ENCODE measurements at places on chromosomes 2 and 18.

DNA sequence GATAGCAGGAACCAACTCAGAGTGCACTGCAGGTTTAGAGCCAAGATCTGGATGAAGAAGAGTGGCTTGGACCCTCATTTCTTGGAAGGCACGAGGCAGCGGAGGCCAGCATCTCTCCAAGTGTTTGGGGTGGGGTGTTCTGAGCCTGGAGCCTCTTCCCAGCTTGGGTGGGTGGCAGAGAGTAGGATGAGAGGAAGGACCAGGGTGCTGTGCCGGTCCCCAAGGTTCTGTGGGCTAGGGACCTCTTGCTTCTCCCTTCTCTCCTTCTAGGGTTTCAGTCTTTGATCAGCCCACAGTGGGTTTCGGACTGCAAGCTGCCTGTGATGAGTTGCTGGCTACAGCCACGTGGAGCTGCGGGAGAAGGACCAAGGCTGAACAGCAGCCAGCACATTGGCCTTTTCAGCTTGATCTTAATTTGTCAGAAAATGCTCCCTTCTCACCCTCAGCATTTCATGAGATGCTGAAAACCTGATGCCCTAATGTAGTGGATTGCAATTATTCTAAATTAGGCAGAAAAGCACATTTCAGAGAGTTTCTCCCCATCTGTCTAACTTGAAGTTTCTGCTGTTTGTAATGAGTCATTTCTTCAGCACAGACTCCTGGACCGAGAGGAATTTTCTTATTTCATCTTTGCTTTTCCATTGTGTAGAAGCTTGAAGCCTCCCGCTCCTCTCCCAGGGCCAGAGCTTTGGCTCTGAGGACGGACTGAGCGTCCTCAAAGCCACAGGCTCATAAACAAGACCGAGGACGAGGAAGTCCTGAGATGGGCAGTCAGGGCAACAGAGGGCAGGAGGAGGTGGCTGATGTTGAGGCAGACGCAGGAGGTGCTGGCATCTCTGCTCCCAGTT lies 99.1 kb upstream of the HDAC4 start:
- DNase-seq: no peak

DNA sequence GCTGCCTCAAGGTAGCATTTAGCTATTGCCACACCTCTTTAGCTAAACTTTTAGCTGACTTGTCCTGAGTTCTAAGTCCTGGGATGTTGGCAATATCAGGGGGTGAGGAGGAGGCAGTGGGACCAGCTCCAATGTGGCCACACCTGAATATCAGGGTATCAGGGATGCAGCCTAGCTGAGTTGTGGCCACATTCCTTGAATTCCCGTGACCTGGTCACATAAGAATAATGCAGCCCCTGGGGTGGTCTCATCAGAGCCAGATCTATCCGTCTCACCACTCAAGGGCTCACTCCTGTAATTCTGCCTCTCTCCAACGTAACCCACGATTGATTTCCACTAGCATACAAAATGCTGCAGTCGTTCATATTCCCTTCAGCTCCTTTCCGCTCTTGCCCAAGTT lies 11.6 kb upstream of the TAF1B start:
- DNase-seq: no peak

- no peak for DNase-seq
Observed at GRCh38 chr2:162379719-162380580, 36.0 kb downstream of the GCA start.

GRCh38 chr18:56637711-56638231 lies 621 bp downstream of the TXNL1 start:
- DNase-seq: no peak

DNA sequence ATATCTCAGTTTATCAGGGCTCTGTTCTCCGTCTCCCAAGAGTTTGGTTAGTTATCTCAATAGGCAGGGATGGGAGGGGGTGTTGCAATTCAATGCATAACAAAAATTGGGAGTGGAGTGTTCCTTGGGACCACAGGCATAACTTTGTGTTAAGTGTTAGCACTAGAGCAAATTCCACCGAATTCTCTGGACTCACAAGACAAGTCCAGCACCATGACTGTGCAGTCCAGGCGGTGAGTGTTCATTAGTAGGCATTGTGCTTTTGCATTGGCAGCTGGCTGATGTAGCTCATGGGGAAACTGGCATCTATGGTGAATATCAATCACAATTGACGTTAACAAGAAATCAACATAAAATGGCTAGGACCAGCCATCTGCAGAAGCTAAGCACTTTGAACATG lies 79.0 kb upstream of the CABLES1 start:
- DNase-seq: no peak

DNA sequence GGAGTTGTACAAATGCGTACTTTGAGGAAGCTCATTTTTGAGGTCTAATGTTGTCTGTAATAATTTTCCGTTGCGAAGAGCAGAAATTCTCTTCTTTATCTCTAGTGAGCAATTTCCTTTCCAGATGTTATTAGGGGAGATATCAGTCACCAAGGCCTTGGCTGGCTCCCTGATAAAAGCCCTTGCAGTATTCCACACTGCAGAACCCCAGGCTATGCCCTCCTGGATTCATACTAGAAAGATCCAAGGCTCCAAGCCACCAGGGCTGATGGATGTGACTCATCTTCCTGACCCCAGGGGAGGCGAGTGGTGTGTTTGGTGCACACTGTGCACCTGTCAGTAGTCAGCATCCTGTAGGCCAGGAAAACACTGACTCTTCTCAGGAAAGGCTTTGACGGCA lies 34.7 kb downstream of the INO80C start:
- DNase-seq: no peak

- DNase-seq: no peak
Observed at GRCh38 chr2:108288534-108289106, at the start of gene SULT1C2. SULT1C2 (plus strand) TSS chr2:108288895; CDS start chr2:108293668, 4,773 bp downstream.

DNA sequence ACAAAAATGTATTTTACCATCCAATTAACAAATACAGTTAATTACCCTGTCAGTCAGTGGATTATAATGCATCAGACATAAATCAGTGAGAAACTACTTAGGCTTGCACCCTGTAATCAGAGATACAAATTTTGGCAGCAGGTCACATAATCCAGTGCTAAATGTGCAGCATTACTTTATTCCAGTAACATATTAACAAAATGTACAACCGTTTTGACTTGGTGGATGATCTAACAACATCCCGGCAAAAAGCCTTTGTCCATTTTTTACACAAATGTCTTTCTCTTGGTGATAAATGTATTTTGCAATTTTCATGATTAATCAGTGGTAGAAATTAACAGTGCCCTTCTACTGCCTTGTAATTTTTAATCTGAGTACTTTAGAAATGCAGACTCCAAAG lies 162.8 kb downstream of the LRP1B start:
- no peak for DNase-seq

DNA sequence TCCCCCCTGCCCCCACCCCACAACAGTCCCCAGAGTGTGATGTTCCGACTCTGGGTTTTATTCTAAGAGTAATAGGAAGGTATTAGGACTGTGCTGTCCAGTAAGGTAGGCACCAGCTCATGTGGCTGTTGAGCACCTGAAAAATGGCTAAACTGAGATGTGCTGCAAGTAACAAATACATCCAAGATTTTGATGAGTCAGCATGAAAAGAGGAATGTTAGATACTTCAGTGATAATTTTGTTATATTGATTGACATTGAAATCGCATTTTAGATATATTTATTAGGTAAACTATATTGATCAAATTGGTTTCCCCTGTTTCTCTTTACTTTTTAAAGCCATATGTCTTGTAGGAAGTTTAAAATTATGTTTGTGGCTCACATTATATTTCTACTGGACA lies 147.8 kb downstream of the FTCDNL1 start:
- no peak for DNase-seq

- DNase-seq: no peak
Observed at GRCh38 chr2:97658691-97659157, 5.1 kb downstream of the ACTR1B start.

- no peak for DNase-seq
Observed at GRCh38 chr2:60551240-60552077, 2.0 kb downstream of the BCL11A start.

GRCh38 chr2:167555098-167555720 lies 666.9 kb downstream of the XIRP2 start:
- DNase-seq: no peak

- no peak for DNase-seq
Observed at GRCh38 chr2:46270384-46270783, 26.8 kb upstream of the EPAS1 start.

- no peak for DNase-seq
Observed at GRCh38 chr2:165013944-165014619, 58.8 kb upstream of the SLC38A11 start.

DNA sequence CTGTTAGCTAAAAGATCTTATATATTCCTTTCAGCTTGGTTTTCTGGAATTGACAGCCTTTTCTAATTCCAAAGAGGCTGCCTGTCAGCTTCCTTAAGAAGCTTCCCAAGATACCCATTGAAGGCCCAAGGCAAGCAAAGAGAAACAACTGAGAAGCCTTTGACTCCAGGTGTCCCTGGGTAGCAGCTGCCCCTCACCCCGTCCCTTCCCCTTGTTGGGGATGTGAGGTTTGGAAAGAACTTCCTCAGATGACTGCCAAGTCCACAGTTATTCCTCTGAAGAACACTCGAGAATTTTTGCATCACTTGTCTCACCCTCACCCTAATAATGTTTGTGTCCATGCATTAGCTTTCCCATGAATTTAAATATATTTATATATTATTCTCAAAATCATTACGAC lies 13.3 kb downstream of the MAPRE3 start:
- no peak for DNase-seq

GRCh38 chr2:20496076-20496872 lies 49.4 kb downstream of the RHOB start:
- DNase-seq: no peak

- DNase-seq: no peak
Observed at GRCh38 chr2:163441603-163442002, 294.2 kb downstream of the FIGN start.

GRCh38 chr18:3104190-3105054 lies 91.5 kb upstream of the LPIN2 start:
- DNase-seq: no peak

DNA sequence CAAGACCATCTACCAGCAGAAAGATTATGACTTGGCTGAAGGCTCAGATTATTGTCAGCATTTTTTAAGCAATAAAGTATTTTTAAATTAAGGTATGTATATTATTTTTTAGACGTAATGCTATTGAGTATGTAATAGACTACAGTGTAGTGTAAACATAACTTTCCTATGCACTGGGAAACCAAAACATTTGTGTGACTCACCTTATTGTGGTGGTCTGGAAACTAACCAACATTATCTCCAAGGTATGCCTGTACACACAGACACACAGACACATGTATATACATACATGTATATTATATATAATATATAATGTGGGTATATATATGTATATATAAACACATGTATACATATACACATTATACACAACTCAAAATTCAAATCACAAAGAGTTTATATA lies 9.1 kb upstream of the TMEFF2 start:
- DNase-seq: no peak

- no peak for DNase-seq
Observed at GRCh38 chr2:237894396-237894979, 35.1 kb downstream of the RAMP1 start.

GRCh38 chr18:41659438-41660130 lies 295.4 kb upstream of the PIK3C3 start:
- DNase-seq: no peak

DNA sequence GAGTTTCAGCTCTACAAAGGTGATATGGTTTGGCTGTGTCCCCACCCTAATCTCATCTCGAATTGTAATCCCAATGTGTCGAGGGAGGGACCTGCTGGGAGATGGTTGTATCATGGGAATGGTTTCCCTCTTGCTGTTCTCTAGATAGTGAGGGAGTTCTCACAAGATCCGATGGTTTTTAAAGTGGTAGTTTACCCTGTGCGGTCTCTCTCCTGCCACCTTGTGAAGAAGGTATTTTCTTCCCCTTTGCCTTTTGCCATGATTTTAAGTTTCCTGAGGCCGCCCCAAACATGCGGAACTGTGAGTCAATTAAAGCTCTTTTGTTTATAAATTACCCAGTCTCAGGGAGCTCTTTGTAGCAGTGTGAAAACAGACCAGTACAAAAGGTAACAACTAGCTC lies 306.0 kb downstream of the LRP1B start:
- no peak for DNase-seq

GRCh38 chr2:78407960-78408794 lies 617.3 kb upstream of the REG3G start:
- DNase-seq: no peak

DNA sequence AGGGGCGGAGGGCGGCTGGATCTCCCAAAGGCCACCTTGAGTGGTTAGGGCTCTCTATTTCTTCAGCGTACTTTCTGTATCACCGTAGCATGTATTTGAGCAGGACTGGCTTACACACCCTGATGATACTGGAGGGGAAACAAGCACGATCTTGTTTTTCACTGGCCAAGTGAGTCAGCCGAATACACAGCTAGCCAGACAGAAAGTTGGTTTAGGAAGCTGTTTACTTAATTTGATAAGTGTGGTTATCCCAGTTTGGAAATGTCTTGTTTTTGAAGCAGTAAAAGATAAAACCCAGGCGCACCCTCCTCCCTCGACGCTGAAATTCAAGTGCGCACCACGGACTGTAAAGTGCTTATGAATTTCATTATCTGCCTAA lies 582 bp downstream of the RIOK3 start:
- no peak for DNase-seq

- DNase-seq: no peak
Observed at GRCh38 chr2:203033395-203033794, 18.7 kb downstream of the NBEAL1 start.

DNA sequence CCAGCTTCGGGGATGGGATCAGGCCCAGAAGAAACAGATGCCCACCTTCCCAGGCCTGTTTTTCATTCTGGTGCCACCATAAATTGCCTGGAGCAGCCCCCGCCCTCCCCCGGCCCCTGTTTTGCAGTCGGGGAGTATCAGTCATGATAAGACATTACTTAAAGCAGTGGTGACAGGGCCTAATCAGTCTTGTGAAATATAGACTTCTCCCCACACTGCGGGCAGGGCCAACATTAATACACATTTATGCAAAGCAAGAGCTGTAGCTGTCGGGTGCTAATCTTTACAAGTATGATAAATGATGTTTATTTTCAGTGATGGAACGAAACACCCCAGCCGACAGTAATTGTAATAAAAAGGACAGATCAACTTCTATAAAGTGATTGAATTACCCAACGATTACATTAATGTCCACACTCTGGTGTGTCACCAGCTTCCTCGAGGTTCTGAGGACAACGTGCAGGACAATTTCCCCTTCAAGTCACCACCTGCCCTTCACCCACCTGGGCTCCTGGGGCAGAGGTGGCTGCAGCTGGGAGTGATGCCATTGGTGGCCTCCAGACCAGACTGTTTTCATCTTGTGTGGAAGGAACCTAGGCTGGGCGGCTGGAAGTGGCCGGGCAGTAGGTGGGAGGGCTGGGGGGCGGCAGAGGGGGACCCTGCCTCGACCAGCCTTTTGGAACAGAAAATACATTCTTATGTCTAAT lies 226.0 kb downstream of the TFCP2L1 start:
- no peak for DNase-seq

DNA sequence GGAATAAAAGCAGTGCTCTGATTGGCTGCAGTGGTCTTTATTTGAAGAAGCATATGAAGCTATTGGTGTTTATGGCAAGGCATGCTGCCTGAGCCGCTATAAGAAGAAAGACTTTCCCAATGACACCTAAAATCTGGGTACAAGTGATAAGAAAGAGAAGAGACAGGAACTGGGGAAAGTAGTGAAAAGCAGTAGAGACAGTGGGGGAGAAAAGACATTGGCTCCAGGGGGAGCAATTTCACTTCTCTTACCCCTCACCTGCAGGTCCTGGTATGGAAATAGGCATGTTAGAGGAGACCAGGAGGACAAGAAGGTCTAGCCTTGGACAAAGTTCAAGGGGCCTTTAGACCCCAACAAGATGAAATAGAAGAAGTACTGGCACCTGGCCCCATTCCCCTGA lies 47.1 kb downstream of the PLCL1 start:
- no peak for DNase-seq

GRCh38 chr18:27581296-27581904 lies 396.3 kb upstream of the CHST9 start:
- DNase-seq: no peak
